Stimulated activated CD8-positive, alpha-beta memory T cell treated with anti-CD3 and anti-CD28 coated beads, Interleukin-7, amount 100 ng/mL, for 24 hours (primary cell): ENCODE measurements at places on chromosomes 3 and 15.

GRCh38 chr3:189625572-189625971 is 5.6 kb upstream of the TP63 start:
- no peak for DNase-seq

DNA sequence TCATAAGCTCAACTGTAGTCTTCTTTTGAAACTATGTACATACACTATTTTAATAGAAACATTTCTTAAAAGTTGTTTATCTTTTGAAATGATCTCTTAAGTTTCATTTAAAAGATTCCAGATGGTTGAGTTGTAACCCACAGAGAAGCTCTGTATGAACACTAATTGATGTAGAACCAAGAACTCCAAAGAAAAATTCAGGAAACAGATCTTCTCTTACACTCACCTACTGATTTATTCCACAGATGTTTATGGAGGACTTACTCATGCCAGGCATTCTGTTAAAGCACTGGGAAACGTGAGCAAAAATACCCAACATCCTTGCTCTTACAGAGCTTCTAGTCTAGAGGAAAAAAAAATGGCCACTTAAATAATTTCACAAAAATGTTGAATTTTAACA is 551.1 kb downstream of the NAALADL2 start:
- DNase-seq, result no peak

DNA sequence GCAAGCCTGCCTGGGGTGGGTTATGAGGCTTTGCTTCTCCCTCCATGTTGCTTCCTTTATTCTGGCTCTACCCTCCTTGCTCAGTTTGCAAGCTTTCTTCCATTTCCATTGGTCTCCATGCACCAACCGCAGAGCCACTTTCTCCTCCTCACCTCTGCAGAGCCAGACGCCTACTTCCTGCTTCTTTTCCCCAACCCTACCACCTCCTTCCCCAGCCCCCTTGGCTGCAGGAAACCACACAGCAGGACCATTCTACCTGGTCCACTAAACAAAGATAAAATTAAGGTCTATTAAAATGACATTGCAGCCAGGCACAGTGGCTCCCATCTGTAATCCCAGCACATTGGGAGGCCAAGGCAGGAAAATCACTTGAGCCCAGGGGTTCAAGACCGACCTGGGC is 10.0 kb upstream of the CAV3 start:
- no peak for DNase-seq

- no peak for DNase-seq
These were observed 14.4 kb upstream of the PLA2G4D start for GRCh38 chr15:42108806-42109205.

DNA sequence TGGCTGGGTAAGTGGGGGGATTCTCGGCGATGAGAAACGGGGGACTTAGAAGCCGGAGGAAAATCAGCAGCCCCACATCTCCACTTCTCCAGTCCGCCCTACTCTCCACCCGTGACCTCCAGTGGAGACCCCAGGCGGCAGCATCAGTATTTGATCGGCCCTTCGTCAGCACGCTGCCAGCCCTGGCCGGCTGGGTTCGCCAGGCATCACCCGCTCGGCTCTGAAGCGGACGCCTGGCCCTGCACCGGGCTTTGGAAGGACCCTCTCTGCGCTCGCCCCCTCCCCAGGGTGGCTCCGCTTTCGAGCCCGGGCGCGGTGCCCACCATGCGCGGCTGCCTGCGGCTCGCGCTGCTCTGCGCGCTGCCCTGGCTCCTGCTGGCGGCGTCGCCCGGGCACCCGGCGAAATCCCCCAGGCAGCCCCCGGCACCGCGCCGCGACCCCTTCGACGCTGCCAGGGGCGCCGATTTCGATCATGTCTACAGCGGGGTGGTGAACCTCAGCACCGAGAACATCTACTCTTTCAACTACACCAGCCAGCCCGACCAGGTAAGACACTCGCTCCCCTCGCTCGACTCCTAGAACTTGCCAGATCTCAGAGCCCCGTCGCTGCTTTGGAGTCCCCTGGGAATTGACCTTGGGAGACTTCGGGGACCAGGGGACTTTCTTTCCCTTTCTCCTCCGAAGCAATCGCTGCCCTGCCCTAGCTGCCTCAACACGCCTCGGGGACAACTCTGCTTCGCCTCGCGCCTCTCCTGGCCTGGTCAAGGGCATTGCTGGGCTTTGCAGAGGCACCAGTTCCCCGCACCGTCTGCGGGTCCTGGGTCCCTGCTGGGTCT is 561 bp downstream of the SIDT1 start:
- DNase-seq, result no peak

GRCh38 chr3:48695393-48695753 is 9.7 kb upstream of the NCKIPSD start:
- DNase-seq, result no peak

DNA sequence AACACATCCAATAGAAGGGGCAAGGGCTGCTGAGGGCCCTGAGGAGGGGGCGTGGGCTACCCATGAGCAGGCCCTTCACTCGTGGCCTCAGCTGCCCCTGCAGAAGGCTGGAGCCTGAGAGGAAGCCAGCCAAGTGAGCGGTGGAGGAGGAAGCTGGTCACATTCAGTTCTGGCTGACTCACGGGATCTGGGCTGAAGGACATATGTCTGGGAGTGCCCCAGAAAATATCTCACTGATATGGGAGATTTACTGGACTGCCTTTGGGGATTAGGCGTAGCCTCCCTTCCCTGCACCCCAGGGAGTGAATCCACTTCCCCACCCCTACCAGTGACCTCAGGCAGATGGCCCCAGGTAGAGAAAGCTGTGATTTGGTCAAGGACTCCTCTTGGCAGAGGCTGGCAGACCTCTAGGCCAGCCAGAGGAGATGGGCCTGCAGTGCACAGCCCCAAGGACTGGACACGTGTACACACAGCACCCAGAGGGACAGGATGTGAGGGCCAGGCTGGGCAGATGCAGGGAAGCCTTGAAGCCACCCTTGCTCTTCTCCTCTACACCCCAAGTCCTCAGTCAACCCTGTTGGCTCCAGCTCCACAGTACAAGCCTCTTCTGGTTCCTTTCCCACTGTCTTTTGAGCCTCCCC is 14.2 kb upstream of the ANKDD1A start:
- no peak for DNase-seq

GRCh38 chr3:169241991-169242707 is 421.4 kb downstream of the MECOM start:
- DNase-seq, result no peak

- no peak for DNase-seq
These were observed 35.6 kb upstream of the PYDC2 start for GRCh38 chr3:191425322-191425734.

DNA sequence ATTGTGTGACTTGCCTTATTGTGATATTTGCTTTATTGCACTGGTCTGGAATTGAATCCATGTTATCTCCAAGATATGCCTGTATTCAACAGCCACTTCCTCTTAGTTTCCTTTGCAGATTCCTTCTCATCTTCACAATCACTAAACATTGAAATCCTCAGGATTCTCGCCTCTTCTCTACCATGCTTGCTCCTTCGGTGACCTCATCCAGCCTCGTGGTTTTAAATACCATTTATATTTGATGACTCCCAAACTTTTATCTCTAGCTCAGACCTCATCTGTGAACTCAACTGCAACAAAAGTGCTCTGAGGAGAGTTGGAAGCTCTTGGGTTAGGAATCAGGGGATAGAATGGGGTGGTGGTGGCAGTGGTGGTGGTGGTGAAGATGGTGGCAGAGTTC is 19.9 kb downstream of the POLR2M start:
- no peak for DNase-seq

GRCh38 chr15:64950888-64951287 is 38.8 kb downstream of the SPG21 start:
- no peak for DNase-seq

GRCh38 chr15:60531801-60532200 is 52.9 kb upstream of the ICE2 start:
- no peak for DNase-seq

DNA sequence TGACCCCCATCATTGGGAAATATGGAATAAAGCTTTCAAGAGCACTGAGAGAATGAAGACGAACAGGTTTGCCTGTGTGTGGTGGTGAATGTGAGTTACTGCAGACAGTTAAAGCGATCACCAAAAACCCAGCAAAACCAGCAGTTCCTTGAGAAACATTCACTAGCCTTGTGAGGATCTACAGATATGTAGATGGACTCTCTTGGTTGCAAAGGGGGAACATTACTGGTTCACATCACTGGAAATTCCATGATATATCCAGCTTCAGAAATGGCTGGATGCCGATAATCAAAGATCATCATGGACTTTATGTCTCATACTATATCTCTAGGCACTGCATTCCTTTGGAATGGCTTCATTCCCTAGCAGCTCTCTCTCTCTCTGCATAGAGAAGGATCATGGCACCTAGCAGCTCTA is 10.2 kb upstream of the HERC1 start:
- DNase-seq, result no peak

GRCh38 chr15:93384886-93385285 is 295.9 kb upstream of the RGMA start:
- DNase-seq, result no peak

DNA sequence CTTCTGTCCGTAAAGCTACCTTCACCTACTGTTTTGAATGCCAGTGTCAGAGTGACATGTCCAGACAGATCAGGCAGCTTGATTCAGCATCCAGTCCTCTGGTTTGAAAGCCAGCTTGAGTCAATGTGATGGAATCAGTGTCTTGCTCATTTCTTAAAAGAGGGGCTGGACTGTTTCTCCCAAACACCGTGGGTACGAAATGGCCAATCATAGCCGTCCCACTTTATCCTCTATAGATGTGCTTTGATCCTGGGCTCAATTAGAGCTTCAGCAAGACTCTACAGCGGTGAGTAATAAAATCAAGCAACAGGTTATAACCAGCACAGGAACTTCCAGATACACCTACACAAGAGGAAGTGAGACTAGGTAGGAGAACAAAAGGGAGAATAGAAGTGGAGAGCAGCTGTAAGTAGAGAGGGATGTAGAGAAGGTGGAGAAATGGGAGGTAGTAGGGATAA is 17.0 kb upstream of the OR5K1 start:
- no peak for DNase-seq

DNA sequence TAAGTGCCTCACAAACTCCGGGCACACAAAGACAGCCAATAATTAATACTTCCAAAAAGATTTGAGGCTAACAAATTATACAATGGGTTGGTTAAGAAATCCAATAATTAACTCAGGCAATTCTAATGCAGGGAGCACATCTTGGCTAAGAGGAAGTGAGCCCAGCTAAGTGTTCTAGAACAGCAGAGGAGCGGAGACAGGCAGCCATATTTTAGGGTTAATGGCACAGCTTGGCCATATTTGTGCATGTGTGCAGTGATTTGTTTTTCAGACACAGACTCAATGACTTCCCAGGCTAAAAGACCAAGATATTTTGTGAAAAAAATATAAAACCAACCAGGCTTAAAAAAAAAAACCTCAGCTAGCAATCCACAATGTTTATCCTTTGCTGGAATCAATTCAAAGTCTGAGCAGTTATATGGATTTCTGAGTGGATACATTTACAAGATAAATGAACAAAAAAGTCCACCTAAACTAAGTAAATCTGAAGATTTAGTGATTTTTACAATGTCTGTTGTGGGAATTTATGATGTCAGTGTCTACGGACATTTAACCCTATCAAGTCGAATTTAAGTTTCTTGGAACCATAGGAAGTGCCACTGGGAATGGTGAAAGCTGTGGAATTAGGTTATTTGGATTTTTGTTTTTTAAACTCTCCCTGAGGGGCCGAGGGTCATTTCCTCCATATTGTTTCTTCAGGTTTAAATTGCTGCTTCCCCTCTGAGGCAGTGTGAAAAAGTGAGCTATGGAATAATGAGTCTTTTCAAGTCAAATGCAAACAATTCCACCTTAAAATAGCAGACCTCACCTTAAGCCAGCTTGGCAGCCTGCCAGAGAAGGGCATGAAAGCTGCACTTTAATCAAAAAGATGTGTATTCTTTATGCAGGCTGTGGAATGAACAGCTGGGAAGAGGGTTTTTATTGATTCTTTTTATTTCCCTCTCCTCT is 413.7 kb upstream of the TBL1XR1 start:
- no peak for DNase-seq

GRCh38 chr3:97720417-97720816 is 44.1 kb upstream of the ARL6 start:
- DNase-seq, result no peak

GRCh38 chr3:173255555-173255954 is 114.5 kb upstream of the SPATA16 start:
- DNase-seq, result no peak

GRCh38 chr15:50318697-50319096 is 36.3 kb downstream of the GABPB1 start:
- no peak for DNase-seq

- no peak for DNase-seq
These were observed 184.9 kb downstream of the GAP43 start for GRCh38 chr3:115808244-115808643.

- DNase-seq, result no peak
These were observed 289.5 kb upstream of the RGMA start for GRCh38 chr15:93378558-93378957.

DNA sequence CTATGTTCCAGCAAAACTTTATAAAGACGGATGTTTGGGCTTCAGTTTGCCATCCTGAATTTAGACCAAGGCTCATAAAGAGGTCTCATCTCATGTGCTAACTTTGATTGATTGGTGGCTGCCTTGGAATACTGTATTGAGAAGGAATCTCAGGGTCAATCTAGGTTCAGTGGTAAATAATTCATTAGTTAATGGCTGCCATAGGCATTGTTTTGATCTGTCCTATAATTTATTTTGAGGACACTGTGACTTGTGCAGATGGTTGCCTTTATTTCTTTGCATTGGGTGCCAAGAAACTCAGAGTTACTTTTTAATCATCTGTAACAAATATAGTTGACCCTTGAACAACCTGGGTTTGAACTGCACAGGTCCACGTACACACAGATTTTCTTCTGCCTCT is 159.8 kb downstream of the B3GALNT1 start:
- DNase-seq, result no peak

DNA sequence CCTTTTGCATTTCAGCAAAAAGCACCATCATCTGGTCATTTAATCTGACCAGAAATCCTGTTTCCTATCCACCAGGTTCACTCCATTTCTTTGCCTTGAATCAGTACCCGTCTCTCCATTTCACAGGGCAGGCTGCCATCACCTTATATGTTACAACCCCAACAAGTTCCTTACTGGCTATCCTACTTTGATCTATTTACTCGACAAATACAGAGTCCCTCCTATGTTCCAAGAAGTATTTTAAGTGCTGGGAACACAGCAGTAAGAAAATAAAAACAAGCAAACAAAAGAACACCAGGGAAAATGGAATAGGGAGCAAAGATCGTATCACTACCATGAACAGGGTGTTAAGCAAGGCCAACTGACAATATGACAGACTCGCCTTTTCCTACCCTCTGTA is 295.2 kb upstream of the WNT5A start:
- no peak for DNase-seq

DNA sequence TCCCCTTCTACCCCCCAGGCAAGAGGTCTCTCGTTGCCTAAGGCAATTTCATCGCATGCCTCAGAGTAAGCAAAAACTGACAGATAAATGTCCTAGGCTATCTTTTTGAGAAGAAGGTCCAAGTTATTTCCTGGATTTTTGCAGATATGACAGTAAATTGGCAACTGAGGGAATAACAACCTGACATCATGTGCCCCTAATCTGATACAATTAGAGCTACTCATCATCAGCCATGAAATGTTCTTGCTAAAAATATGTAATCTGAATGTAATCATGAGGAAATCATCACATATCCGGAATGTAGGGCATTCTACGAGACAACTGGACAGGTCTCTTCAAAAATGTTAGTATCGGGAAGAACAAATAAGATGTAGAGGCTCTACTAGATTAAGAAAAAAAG is 44.1 kb downstream of the TNIK start:
- DNase-seq, result no peak
